Skin of body (tissue), 3 donors: ENCODE measurements at places on chromosomes 4 and X. TPM values are rescaled to one million over a fixed set of nuclear protein-coding genes. Genes with fewer than 3 reads are reported as not detected.

The CACNA1F gene
- total RNA-seq, result 0.10 TPM

The DGKK gene
- total RNA-seq, result not detected

The STK32B gene
- total RNA-seq, result 6.5 TPM

The HADH gene
- 39.4 TPM for total RNA-seq

The PNMA6F gene
- total RNA-seq, result not detected

The OTC gene
- total RNA-seq, result not detected

The ZNF157 gene
- 0.49 TPM for total RNA-seq

DNA sequence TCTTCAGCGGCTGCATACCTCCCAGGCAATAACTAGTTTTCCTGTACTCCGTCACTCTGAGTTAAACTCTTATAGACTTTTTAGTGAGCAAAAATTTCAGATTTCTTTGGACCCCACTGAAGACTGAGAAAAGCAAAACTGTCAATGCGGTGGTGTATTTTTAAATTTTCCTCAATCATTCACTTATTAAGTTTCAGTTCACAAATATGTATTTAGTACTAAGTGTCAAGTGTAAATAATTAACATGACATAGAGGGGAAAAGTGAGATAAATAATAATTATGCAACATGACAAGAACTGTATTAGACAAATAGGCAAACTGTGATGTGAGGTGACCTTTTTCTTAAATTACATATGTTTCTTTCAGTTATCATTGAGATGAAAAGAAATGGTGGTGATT lies 124.4 kb downstream of the NAF1 start:
- DNase-seq, result no peak

- DNase-seq, result no peak
Measured at GRCh38 chr4:113869743-113870375, 108.3 kb upstream of the CAMK2D start.

- no peak for DNase-seq
Measured at GRCh38 chr4:20368926-20369325, 117.2 kb downstream of the SLIT2 start.

- DNase-seq, result no peak
Measured at GRCh38 chr4:108458681-108459080, 161.7 kb upstream of the RPL34 start.

DNA sequence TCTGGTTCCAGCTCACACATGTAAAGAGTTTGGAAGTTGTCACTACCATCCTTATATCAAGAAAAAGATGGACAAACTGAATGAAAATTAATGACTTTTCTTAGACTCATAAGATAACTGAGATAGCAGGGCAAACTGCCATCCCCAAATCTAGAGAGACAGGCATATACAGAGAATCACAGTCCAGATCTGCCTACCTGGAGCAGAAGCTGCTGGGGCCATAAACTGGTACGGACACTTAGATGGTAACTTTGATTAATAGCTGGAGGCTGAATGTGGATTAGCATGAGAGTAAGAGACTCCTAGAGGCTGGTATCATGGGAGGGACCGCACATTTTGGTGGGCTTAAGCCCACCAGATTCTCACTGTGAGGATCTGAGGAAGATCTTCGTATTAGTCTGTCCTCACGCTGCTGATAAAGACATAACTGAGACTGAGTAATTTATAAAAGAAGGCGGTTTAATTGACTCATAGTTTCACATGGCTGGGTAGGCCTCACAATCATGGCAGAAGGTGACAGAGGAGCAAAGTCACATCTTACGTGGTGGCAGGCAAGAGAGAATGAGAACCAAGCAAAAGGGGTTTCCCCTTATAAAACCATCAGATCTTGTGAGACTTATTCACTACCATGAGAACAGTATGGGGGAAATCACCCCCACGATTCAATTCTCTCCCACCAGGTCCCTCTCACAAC lies 10.8 kb upstream of the POLA1 start:
- DNase-seq, result no peak

DNA sequence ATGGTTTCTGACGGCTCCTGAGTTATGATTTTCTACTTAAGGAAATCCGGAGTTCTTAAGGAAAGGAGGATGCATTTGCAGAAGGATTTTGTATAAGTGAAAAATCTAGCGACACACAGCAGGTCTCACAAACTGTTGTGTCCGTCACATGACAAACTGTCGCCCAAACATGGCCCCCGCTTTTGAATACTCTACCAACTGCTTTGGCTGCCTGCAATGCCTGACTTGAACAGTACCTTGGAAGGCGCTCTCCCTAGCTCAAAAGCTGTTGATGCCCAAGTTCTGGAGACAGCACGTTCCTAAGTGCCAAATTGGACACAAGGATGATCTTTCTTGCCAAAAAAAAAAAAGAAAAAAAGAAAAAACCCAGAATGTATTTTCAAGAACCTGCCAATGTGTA lies 103.2 kb downstream of the ENPP6 start:
- DNase-seq, result no peak

DNA sequence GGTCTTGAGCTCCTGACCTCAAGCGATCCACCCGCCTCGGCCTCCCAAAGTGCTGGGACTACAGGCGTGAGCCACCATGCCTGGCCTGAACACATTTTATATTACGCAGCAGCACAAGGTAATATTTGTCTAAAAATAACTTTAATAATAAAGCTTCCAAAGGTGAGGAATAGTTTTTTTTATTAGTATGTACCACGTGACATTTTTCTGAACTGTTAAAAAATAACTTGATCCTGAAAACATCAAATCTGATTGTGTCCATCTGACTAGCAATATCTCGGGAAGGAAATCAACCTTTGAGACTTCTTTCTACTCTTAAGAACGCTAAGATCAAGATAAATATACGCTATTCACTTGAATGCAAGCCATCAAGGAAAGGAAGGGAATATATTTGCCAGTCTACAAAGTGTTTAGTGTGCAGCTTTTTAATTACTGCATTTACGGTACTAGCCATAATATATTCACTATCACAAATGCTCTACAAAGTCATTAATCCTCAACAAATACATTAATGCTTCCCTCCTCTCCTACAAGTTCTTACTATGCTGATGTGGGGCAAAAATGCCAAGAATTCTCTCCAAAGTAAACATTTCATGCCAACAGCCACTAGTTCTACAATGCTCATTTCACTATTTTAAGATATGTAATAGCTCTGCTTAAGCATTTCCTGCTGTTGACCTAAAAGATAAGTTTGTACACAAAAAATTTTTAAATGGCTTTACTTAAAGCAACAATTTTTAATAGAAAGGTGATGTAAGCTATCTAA lies 143.6 kb downstream of the APBB2 start:
- DNase-seq, result no peak

DNA sequence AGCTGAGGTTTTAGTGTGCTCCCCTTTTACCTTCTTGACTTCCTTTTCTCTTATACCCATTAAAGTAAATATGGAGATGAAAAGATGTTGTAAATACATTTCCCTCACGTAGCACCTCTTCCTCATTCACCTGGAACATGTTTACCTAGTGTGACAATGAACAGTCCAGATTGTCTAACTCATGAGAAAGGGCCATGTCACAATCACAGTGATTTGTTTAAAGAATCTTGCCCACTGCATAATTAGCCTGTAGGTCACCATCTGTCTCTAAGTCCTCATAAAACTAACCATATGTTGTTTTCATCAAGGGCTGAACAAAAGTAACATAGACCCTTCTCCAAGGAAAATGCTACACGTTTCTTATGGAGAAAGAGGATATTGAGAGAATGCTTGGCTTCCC lies 85.7 kb downstream of the TSPAN5 start:
- no peak for DNase-seq

DNA sequence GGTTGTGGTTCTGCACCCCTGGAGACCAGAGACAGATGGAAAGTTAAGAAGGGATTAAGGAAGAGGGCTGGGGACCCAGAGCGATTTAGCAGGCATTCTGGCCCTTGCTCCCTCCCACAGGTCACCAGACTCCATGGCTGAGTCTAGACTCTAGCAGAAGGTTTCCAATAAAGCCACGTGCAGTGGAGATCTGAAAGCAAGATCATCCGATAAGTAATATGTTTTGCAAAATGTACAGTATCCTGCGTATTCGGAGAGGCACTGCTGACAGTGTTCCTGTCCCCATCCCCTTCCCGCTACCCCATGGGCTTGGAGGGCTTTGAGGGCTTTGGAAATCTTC lies 531 bp upstream of the GPRIN3 start:
- peak; percentile 15 for DNase-seq

- no peak for DNase-seq
Measured at GRCh38 chr4:136992032-136992431, 540.3 kb downstream of the PCDH18 start.

DNA sequence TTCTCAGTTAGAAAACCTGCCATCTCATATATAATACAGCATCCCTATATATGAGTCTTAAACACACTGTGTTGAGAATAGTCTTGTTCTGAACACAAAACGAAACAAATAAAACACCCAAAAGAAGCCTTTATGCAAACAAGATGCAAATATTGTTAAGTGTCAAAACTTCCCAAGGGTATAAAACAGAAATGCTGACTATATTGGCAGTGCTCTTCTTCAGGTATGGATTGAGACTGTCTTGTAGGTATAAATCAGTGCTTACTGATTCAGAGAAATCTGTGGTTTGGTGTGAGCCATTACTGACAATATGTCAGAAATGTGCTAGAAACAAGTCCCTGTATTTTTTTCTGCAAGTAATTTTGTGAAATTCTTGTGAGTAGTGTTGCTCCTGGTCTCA lies 82.8 kb upstream of the CTSO start:
- DNase-seq, result no peak

GRCh38 chr4:11937941-11938340 lies 509.2 kb upstream of the HS3ST1 start:
- no peak for DNase-seq

- no peak for DNase-seq
Measured at GRCh38 chr4:89617317-89617716, 219.6 kb downstream of the SNCA start.

DNA sequence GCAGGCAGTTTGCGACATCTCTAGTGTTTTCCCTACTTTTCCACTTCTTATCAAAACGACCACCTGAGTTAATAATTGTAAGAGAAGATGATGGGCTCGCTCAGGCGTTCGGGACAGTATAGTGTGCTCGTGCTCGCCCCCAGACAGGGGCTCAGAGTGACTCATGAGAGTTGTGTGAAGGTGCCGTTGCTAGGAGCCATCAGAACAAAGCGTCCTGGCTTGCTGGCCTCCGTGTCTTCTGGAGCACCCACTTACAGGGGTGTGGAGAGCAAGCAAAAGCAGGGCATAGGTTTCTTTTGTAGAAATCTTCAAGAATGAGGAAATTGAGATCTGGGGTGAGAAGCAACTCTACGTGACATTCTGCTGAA lies 73.0 kb upstream of the ADGRG2 start:
- DNase-seq, result no peak

- no peak for DNase-seq
Measured at GRCh38 chr4:13558881-13559280, 14.6 kb upstream of the NKX3-2 start.
